ENCODE measurements at places on chromosomes 7 and 10.

DNA sequence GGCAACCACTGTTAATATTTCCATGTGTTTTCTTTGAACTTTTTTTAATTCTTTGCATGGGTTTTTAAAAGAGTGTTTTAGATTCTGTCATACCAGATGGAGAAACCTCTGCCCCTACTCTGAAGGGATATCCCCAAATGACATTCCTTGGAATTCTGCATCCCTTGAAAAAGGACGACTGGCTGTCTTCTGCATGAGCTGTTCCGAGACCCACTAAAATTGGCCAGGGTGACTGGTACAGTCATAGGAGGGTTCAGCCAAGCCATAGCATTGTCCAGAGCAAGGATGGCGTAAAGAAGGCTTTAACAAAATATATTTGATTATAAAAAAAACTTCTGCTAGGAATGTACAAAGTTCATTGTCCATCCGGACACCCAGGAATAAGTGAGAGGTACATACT is 952.9 kb downstream of the NRG3 start:
- no peaks in the 10 kb centered on the region for H3K36me3 ChIP-seq
- H3K4me1 ChIP-seq: no peaks in the 10 kb centered on the region
- DNase-seq: no peak
- H3K4me3 ChIP-seq: no peak overlapping the region
- no peaks in the 10 kb centered on the region for H3K27me3 ChIP-seq
- no peak overlapping the region for H3K27ac ChIP-seq

DNA sequence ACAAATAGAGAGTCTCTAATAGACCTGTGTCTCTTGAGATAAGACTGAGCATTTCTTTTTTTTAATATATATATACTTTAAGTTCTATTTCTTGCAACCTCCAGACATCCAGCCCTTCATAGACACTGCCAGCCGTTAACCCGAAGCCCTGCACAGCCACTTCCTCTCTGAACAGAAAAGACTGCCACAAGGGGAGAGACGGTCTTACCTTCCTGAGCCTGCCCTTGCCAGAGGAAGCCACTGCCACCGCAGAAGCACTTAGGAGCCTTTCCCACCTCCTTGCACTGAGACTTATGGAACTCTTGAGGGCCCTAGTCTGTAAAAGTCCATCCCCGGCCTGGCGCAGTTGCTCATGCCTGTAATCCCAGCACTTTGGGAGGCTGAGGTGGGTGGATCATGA is 31.8 kb upstream of the PRSS1 start:
- peaks cover 2% of the 10 kb centered on the region for H3K4me1 ChIP-seq
- no peaks in the 10 kb centered on the region for H3K36me3 ChIP-seq
- H3K27me3 ChIP-seq: no peaks in the 10 kb centered on the region
- no peak overlapping the region for H3K4me3 ChIP-seq
- H3K27ac ChIP-seq: no peak overlapping the region

- peak; percentile 71 for DNase-seq
- H3K4me1 ChIP-seq: no peaks in the 10 kb centered on the region
- no peak overlapping the region for H3K27ac ChIP-seq
- no peaks in the 10 kb centered on the region for H3K27me3 ChIP-seq
- H3K36me3 ChIP-seq: no peaks in the 10 kb centered on the region
- H3K4me3 ChIP-seq: no peak overlapping the region
Measured at GRCh38 chr7:131244259-131244852, 83.3 kb upstream of the MKLN1 start.

GRCh38 chr7:75861636-75862035 is 17.2 kb upstream of the RHBDD2 start:
- DNase-seq: no peak
- no peaks in the 10 kb centered on the region for H3K27me3 ChIP-seq
- peaks cover 6% of the 10 kb centered on the region for H3K4me1 ChIP-seq
- no peaks in the 10 kb centered on the region for H3K36me3 ChIP-seq
- H3K27ac ChIP-seq: no peak overlapping the region
- no peak overlapping the region for H3K4me3 ChIP-seq

DNA sequence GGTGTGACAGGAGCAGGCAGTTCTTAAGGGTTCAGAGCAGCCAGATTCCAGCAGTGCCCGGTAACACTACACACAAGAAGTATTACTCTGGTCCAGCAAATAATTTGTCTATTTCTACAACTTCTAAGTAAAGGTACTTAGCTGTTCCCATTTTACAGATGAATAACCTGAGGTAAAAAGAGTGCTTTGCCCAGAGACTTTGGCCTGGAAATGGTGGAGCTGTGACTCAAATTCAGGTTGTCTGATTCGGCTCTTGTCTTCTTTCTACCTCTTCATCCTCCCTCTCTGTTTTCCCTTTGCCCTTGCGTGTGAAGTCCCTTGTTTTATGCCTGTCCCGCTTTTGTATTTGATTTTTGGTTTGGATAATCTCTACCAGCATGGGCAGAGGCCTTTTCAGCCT is 17.1 kb downstream of the SFRP5 start:
- no peak for DNase-seq
- H3K27me3 ChIP-seq: no peaks in the 10 kb centered on the region

- no peaks in the 10 kb centered on the region for H3K4me1 ChIP-seq
- DNase-seq: no peak
- no peaks in the 10 kb centered on the region for H3K36me3 ChIP-seq
- no peaks in the 10 kb centered on the region for H3K27me3 ChIP-seq
- no peak overlapping the region for H3K27ac ChIP-seq
- no peak overlapping the region for H3K4me3 ChIP-seq
Measured at GRCh38 chr7:8283968-8284367, 22.0 kb upstream of the ICA1 start.

GRCh38 chr7:30012757-30013156 is 13.7 kb downstream of the FKBP14 start:
- H3K27ac ChIP-seq: no peak overlapping the region
- H3K4me1 ChIP-seq: no peaks in the 10 kb centered on the region
- no peaks in the 10 kb centered on the region for H3K36me3 ChIP-seq
- no peaks in the 10 kb centered on the region for H3K27me3 ChIP-seq

DNA sequence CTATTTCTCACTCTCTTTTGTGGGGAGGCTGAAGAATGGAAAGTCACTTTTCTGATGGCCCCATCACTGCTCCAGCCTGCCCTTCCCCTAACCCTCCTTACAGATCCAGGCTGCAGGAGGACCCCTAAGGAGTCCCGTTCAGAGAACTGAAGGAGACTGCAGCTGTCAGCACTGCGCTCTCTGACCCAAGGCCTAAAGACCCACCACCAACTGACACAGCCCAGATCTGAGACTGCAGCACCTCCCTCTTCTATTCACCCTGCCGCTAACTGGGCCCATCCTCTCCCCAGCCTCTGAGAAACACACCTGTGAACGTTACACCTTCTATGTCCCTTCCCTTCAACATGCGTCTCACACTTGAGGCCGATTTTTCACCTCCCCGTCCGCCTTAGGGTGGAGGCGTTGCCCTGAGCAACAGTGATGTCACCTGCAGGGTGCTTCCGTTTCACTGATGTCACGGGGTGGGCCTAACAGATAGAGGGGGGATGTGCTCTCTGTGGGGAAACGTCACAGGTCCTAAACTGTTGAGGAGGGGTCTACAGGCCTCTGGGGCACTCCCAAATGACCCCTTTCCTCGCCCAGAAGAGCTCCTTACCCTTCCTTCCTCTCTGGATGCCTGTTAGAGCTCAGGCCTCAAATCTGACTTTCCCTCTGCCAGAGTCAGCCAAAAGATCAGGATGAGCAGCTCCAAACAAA is 5.1 kb downstream of the ITPRIP start:
- no peak overlapping the region for H3K4me3 ChIP-seq
- H3K27ac ChIP-seq: no peak overlapping the region
- no peaks in the 10 kb centered on the region for H3K36me3 ChIP-seq
- peaks cover 37% of the 10 kb centered on the region for H3K4me1 ChIP-seq
- no peaks in the 10 kb centered on the region for H3K27me3 ChIP-seq

DNA sequence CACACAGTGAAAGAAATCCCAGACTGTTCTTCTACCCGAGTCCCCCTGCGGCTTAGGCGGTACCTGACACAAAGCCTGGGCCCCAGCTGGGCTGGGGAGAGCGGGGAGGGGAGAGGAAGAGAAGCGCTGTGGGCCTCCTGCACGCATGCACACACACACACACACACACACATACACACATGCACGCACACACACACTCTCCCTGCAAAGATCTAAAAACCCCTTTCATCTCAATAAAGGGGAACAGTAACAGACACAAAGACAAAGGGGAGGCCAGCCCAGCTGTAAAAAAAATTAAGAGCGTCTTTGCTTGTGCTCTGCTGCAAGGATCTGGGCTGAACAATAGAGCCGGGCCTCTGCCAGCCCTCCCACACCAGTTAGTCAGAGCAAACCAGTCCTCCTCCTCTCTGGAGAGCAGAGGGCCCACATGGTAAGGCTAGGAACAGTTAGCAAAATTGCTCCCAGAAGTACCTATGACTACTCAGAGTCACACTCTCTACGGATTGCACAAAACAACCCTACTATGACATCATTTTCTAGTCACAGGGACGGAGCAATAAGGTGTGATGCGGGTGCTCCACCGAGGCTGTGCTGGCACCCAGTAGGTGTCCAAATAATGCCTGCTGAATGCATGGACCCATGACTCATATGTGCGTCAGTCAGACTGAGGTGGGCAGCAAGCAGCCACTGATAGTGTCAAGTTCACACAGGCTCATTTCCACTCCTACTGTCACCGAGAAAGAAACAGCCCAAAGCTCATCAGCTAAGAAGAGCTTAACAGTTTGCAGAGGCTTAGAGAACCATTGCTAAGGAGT is 9.2 kb downstream of the ITPRIP start:
- H3K36me3 ChIP-seq: no peaks in the 10 kb centered on the region
- peaks cover 54% of the 10 kb centered on the region for H3K4me1 ChIP-seq
- peak overlapping the region; percentile 3 for H3K4me3 ChIP-seq
- peak overlapping the region; percentile 86 for H3K27ac ChIP-seq
- H3K27me3 ChIP-seq: no peaks in the 10 kb centered on the region
- no peak for DNase-seq

- H3K27me3 ChIP-seq: no peaks in the 10 kb centered on the region
- no peak overlapping the region for H3K27ac ChIP-seq
- DNase-seq: no peak
- H3K4me1 ChIP-seq: peaks cover 4% of the 10 kb centered on the region
- H3K36me3 ChIP-seq: no peaks in the 10 kb centered on the region
- no peak overlapping the region for H3K4me3 ChIP-seq
Measured at GRCh38 chr7:25240896-25241295, 12.6 kb upstream of the NPVF start.

DNA sequence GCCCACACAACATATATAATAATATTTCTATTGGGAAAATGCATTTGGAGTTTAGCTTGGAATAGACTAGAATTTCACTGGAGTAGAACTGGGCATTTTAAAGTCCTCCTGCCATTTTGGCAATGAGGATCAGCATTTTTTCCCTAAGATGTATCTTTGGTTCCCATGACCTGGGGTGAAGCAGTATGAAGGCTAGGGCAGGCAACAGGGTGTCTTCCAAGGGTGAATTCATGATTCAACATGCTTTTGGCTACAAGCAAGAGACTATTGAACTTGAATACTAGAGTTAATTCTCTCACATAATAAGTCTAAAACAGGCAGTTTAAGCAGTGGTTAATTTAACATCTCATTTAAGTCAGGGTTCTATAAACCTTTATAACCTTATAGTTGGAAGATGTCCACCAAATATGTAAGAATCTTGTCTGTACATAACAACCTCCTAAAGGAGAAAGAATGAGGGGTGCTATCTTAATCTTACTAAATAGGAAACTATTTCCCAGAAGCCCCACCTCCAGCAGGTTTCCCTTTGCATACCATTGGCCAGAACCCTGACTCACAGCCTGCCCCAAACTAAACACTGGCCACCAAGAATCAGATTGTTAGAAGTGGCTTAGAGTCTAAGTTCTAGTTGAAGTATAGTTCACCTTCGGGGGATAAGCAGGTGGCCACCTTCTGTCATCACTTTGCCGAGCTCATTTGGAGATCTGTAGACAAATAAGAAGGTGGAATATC is 96.0 kb upstream of the PRPS1L1 start:
- DNase-seq: no peak
- no peaks in the 10 kb centered on the region for H3K36me3 ChIP-seq
- H3K27ac ChIP-seq: no peak overlapping the region
- no peak overlapping the region for H3K4me3 ChIP-seq
- H3K4me1 ChIP-seq: no peaks in the 10 kb centered on the region

- no peaks in the 10 kb centered on the region for H3K27me3 ChIP-seq
- H3K27ac ChIP-seq: no peak overlapping the region
- DNase-seq: no peak
- no peak overlapping the region for H3K4me3 ChIP-seq
Measured at GRCh38 chr10:77732213-77733003, 94.8 kb upstream of the KCNMA1 start.

GRCh38 chr10:97648562-97649404 is 8.3 kb downstream of the PI4K2A start:
- peaks cover 2% of the 10 kb centered on the region for H3K4me1 ChIP-seq
- H3K4me3 ChIP-seq: no peak overlapping the region
- DNase-seq: no peak
- H3K27me3 ChIP-seq: no peaks in the 10 kb centered on the region
- H3K36me3 ChIP-seq: no peaks in the 10 kb centered on the region

- H3K27me3 ChIP-seq: no peaks in the 10 kb centered on the region
- no peaks in the 10 kb centered on the region for H3K36me3 ChIP-seq
- DNase-seq: peak; percentile 74
- H3K27ac ChIP-seq: no peak overlapping the region
- peaks cover 13% of the 10 kb centered on the region for H3K4me1 ChIP-seq
- no peak overlapping the region for H3K4me3 ChIP-seq
Measured at GRCh38 chr10:69375307-69376151, 41.2 kb downstream of the TACR2 start.

GRCh38 chr10:61163403-61163802 is 219.4 kb upstream of the RHOBTB1 start:
- no peaks in the 10 kb centered on the region for H3K27me3 ChIP-seq
- H3K27ac ChIP-seq: no peak overlapping the region

DNA sequence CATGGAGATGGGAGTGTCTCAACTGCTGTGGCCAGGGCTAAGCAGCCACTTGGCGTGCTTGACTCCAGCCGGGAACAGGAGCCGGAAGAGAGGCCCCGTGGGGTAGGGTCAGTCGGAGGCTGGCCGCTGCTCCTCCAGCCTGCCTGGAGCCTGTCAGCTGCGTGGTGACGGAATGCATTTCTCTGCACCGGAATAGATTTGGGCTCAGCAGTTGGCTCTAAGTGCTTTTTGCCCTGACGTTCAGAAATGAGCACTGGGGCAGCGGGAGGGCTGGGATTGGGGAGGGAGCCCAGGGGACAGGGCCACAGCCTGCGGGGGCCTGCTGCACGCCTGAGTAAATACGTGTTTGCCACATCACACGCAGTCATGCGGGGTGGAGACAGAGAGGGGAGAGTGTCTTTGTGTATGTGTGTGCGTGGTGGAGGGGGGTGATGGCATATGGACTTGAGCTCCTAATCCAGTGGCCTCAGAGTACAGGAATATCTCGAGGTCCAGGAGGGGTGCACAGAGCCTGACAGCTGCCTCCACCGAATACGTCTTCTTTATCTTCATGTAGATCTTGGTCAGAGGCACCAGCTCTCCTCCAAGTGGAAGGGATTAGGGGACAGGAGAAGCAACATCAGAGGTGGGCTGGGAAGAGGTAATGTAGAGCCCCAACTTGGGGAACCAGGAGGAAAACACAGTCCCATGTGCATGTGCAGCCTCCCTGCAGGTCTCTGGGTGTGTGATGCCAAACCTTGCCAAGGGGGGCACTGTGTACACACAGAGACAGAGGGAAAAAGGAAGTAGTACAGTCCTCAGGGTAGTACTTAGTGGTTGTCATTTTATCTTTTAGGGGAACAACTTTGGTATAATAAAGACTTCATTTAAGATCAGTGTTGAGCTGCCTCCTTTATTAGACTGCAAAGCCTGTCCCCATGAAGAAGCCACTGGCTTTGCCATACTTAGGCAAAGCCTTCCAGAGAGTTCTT is 151.4 kb downstream of the CDH23 start:
- H3K4me1 ChIP-seq: peaks cover 5% of the 10 kb centered on the region
- peak overlapping the region; percentile 51 for H3K27ac ChIP-seq
- DNase-seq: peak; percentile 80
- H3K4me3 ChIP-seq: no peak overlapping the region
- no peaks in the 10 kb centered on the region for H3K36me3 ChIP-seq
- no peaks in the 10 kb centered on the region for H3K27me3 ChIP-seq
